CD4-positive, alpha-beta T cell (primary cell): ENCODE measurements at places on chromosomes 2 and 18.

DNA sequence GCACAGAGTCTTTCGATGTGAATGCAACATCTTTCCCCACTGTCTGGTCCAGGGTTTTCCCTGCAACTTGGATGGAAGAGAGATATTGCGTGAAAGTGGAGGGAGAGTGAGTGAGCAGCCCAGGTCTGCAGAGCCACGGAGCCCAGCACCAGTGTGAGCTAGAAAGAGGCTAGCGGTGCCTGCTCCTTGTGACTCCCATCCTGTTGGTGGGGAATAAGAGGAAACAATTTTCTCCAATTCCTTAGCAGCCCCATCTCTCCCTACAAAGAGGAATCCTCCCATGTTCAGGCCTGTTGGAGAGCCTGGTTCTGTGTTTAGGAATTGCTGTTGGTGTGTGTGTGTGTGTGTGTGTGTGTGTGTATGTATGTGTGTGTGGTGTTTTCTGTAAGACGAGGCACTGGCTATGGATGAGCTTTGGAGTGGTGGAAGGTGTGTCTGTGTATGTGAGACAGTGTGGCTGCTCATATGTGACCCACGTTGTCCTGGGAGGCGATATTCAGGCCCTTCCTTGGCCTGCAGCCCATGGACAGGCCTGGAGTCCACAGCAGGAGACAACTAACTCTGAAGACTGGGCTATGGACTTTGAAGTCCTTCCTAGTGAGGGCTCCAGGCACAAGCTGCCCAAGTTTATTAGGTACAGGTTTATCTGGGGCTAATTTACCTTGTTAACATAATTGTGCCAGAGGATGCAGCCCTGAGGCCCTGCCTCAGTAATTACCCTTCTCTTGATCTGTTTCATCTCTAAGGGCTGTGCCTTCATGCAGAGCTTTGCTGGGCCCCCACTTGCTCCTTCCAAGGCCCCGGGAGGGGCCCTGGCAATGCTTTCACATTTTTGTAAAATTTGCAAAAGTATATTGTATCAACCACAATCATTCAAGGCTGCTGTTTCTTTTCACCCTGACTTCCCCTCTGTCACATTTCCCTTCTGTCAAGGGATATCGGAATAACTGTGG lies 88.6 kb upstream of the HAAO start:
- no peak for DNase-seq

DNA sequence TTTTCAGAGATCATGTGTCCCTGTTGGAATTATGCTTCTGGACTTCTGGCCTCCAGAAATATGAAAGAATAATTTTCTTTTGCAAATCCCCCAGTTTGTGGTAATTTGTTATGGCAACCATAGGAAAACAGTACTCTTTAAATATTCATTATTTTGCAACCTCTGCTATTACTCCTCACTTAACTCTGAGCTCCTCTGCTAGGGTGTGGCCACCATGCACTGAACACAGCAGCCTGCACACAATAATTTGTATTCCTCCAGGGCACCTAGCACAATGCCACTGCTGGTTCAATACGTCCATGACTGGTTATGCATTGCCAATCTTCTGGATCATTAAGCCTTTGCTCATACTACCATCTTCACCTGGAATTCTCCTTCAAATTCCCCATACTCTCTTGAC lies 232.0 kb downstream of the CNTNAP5 start:
- DNase-seq = no peak

- no peak for DNase-seq
These were observed 3.8 kb upstream of the ARHGAP25 start for GRCh38 chr2:68730828-68731227.

DNA sequence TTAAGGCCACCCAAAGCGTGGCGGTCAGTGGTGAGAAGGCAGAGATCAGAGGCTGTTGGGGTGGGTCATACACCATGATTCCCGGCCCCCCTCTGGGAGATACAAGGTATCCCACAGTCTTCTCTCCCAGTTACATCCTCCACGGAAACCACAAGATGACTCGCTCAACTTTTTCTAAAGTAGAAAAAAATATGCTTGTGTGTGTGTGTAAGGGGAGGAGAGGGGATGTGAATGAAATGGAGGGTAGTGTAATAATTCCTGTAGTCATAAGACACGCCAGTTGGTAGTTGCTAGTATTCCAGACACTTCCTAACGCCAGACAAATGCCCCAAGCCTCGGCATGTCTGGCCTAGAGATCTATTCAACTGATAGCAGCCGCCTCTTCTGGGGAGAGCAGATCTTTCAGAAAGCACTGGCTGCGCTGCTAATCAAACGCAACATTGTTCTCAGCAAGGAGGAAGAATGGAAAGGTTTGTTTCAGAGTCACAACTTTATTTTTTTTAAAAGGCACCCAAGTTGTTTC lies 143.5 kb downstream of the TGIF1 start:
- no peak for DNase-seq

- no peak for DNase-seq
These were observed 120.9 kb downstream of the MMADHC start for GRCh38 chr2:149466635-149467034.

- no peak for DNase-seq
These were observed 1321.2 kb downstream of the DPP10 start for GRCh38 chr2:115763601-115764000.

- no peak for DNase-seq
These were observed 677.6 kb upstream of the ID2 start for GRCh38 chr2:8004250-8004681.

DNA sequence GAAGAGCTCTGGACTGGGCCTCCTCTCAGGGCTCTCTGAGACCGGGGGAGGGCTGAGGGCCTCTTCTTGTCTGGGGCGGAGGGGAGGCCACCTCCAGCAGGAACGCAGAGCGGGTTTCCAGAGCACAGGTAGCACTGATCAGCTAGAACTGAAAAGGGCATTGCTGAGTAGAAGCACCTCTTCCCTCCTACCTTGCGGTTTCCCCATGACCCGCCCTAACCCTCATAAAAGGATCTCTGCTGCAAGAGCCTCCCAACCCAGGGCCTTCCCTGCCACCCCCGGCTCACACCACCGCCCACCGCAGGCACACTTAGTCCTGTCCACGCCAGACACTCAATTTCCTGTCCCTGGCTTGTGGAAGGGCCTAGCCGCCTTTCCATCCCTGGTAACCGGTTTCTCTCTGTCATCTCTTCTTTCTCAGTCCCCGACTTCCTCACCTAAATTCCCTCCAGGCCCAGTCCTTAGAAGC lies 966 bp downstream of the ADCY3 start:
- peak; percentile 32 for DNase-seq

- no peak for DNase-seq
These were observed 10.2 kb downstream of the TSHZ1 start for GRCh38 chr18:75220551-75221355.

- no peak for DNase-seq
These were observed 5.1 kb downstream of the TSHZ1 start for GRCh38 chr18:75215663-75216062.

DNA sequence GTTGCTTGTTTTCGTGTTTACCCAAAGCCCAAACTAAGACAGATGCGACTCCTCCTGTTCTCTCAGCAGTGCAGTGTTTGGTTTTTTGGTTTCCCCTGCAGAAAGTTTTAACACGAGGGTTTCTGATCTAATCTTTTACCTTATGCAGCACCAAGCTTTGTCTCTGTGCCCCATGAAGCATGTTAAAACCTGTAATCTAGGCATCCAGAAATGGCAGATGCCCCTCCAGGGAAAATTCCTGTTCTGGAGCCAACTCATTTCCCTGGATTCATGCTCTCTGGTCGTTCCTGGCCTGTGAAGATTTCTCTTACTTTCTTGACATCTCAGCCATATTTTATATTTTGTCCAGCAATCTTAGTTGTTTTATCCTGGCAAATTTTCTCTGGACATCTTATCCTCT lies 91.5 kb downstream of the LTBP1 start:
- DNase-seq = no peak

GRCh38 chr2:57878171-57878865 lies 168.3 kb upstream of the VRK2 start:
- DNase-seq = no peak

GRCh38 chr2:215218587-215219577 lies 80.5 kb upstream of the ABCA12 start:
- DNase-seq = no peak

DNA sequence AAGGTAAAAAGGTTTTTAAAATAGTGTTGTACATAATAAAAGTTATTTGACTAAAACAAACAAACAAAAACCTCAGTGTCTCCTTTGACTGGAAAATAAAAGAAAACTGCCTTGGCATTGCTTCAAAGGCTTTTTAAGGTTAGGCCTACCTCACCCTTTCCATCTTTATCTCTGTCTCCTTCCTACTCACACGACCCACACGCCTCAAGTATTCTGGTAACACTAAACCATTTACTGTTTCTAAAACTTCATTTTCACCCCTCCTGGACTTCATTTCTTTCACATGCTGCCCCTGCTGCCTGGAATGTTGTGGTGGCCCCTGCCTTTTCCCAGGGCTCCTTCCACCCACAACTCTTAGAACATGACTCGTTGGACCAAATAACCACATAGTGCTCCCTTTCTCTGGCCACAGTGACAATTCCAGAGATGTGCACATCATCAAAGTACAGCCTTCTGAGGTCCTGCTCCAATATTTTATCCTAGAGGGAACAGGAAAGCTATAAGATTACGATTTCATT lies 54.0 kb downstream of the ERBB4 start:
- no peak for DNase-seq

DNA sequence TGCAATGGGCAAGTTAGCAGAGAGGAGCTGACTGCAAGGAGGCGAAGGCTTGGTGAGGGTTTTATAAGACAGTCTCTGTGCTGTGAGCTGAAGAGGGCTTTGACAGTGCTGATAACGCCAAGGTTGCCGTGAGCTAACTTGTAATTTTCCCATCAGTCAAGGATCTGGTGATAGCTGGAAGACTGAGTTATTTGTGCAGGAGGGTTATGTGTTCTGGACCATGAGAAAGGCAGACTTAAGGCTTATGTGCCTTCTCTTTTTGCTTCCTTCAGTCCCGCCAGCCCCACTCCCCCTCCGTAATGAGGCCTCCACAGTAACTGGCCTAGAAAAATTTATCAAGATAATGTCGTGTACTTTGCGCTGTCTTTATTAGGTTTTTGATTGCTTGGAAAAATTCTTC lies 94.6 kb downstream of the RTP5 start:
- DNase-seq = no peak

DNA sequence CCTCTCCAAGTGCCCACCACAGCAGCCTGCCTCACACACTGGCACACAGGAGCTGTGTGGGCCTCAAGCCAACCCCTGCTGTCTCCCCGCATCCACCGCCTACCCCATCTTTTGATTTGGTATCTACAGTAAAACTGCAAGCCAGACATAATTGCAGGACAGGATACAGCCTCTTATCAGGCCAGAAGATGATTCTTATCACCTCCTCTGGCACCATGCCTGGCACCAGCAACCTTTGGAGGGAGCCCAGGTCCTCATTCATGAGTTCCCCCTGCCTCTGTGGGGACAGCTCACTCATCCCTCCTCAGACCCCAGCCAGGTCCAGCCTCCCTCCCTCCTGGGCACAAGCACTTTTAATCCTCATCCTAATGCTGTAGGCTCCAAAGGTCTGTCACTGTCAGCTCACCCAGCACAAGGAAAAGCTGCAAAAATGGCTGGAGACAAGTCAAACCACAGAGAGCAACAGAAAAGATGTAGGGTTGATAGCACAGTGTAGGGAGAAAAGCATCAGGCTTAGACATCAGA lies 9.7 kb downstream of the RAB11FIP5 start:
- no peak for DNase-seq

GRCh38 chr2:207091176-207091575 lies 74.6 kb downstream of the KLF7 start:
- no peak for DNase-seq

- DNase-seq = no peak
These were observed 7.2 kb downstream of the SLC66A2 start for GRCh38 chr18:79944126-79944731.

DNA sequence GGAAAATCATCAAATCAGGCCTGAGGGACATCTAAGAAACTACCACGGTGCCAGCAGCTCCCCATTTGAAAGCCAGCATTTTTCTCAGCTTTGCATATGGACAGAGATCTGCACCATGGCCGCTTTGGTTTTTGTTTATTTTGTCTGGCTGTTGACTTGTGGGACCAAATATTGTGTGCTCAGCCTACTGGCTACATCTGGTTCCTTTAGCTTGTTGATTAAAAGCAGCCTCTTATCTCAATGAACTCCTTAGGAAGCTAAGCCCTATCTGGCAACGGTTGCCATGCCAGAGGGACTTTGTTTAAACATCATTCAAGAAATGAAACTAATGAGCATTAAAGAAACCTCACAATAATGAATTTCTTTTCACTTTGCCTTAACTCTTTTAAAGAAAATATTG lies 32.4 kb upstream of the CCDC150 start:
- no peak for DNase-seq

DNA sequence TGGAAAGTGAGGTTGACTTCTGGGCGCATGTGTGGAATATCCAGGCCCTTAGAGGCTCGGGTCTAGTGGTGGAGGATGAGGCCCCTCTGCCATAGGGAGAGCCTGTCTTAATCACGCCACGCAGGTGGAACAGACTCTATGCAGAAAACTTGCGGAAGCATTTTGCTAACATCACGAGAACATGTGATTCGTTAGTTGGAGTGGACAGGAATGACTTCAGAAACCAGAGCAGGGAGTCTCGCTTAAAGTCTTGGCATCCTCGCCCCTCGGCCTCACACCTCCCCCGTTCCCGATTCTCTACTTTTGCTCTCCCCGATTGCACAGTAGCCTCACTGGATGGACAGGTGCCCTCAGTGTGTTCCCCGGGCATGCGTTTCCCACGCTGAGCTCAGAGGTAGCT lies 333.4 kb downstream of the GBX2 start:
- no peak for DNase-seq

DNA sequence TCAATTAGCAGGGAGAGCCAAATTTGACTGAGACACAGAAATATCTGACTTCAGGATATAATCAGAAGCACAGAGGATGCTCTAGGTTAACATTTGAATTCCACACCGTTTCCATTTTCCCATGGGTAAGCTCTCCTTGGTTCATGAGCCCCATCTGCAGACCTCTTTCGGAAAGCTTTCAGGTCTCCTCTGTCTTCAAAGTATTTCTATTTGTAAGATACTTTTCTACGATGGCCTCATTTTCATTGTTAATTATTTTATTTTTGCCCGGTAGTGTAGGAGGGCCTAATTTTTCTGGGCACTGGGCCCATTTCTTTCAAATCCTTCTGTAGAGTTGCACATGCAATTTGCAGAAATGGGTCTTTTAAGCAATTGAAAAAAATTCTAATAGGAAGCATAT lies 53.8 kb downstream of the LRPPRC start:
- DNase-seq = no peak

GRCh38 chr18:43389163-43389562 lies 111.9 kb upstream of the SYT4 start:
- DNase-seq = no peak

DNA sequence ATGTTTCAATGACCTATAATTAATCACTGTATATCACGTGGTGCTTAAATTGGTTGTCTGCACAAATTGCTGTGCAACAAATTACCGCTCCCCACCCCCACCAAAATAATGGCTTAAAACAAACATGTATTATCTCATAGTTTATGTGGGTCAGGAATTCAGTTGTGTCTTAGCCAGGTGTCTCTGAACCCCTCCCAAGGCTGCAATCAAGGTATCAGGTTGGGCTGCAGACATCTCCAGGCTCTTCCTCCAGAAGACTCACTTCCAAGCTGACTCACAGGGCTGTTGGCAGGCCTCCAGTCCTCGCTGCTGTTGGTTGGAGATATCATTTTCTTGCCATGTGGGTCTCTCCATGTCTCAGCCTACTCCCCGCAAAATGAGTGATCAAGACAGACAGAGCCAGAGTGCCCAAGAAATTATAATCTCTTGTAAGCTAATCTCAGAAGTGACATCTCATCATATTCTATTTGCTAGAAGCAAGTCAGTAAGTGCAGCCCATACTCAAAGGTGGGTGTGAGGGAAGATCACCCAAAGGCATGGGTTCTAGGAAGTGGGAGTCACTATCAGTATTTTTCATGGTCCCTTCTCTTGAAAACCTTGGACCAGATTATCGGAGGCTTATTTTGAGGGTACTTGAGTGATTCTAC lies 38.4 kb downstream of the SPC25 start:
- no peak for DNase-seq
